ENCODE measurements at places on chromosomes 5 and 9.

DNA sequence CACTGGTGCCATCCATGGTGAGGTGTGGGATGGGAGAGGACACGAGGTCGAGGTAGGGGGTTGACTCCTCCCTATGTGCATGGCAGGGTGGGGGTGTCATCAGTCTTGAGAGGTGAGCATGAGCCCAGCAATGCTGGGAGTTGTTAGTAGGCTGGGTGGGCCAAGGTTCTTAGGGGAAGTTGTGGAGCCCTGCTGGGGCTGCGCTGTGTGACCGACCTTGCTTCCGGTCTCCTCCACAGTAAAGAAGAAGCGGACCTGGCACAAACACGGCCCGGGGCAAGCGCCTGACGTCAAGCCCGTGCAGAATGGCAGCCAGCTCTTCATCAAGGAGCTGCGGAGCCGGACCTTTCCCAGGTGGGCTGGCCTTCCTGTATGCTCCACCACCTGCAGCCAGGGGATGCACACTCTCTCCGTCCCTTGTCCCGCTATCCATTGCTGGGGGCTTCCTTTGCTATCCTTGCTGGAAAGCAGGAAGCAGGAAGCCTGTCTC lies 59.8 kb downstream of the PHF2 start:
- no peak for DNase-seq

- no peak for DNase-seq
These were observed 2.3 kb upstream of the PTGER4 start for GRCh38 chr5:40677456-40677855.

- no peak for DNase-seq
These were observed 4.0 kb downstream of the ANKRD55 start for GRCh38 chr5:56229111-56229510.

- no peak for DNase-seq
These were observed 1.0 kb downstream of the ADAMTS19 start for GRCh38 chr5:129460936-129461710.

GRCh38 chr9:18122171-18122570 lies 351.8 kb upstream of the ADAMTSL1 start:
- no peak for DNase-seq

- DNase-seq, result no peak
These were observed 35.7 kb upstream of the EGFL7 start for GRCh38 chr9:136626740-136627642.

GRCh38 chr9:107351382-107352045 lies 68.4 kb downstream of the RAD23B start:
- no peak for DNase-seq

GRCh38 chr5:82593481-82593880 lies 315.3 kb upstream of the RPS23 start:
- no peak for DNase-seq

GRCh38 chr5:155129513-155129880 lies 115.9 kb downstream of the KIF4B start:
- DNase-seq, result no peak

DNA sequence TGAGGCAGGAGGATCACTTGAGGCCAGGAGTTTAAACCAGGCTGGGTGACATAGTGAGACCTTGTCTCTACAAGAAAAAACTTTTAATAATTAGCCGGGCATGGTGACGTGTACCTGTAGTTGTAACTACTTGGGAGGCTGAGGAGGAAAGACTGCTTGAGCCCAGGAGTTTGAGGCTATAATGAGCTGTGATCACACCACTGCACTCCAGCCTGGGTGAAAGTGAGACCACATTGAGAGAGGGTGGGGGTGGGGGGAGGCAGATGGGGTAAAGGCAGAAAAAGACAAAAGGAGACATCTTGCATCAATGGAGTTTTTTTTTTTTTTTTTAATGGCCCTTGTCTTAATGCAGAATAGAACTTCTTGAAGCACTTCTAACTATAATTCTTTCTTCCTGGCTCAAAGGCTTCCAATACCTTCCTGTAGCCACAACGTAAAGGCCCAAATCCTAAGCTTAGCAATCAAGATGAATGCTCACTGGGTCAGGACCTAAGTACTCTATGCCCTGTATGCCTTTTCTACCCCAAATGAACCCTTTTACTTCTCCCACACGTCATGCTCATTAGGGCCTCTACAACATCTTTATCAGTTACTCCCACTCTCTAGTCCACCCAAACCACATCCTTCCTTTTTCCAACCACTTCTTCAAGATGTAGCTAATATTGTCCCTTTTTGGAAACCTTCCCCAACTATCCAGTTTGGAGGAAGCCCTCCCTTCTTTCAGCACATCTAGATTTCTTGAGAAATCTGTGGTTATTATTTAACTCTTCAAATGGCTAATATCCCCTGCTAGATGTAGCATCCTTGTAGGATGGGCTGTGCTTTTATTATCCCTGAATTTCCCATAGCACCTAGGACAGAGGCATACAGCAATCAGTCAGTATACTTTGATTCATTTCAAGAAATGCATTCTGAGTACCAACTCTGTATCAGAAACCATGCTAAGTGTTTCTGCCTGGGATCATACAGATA lies 40.8 kb downstream of the CSF2 start:
- no peak for DNase-seq

- DNase-seq, result no peak
These were observed 97.9 kb downstream of the PDE8B start for GRCh38 chr5:77308154-77308960.

GRCh38 chr9:96116275-96117064 lies 185.5 kb downstream of the HSD17B3 start:
- no peak for DNase-seq

DNA sequence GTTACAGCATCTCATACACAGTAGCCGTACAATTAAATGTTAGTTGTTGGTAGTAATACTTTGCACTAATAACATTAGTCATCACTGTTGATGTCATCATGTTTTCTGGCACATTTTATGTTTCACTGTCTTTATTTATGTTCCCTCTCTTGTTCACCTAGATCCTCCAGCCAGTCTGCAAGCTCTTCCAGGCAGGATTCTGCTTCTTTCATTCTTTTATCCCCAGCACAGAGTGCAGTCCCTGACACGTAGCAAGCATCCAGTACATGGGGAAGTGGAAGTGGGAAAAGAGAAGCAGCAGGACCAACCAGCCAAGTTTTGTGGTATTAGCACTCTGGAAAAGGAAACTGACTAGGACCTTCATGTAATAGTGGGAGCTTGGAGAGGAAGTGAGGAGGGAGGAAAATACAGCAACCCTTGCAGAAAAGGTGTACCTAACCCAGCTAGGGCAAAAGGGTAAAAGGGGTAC lies 89.7 kb upstream of the SLC44A1 start:
- DNase-seq, result no peak

- DNase-seq, result no peak
These were observed 67.3 kb downstream of the CRB2 start for GRCh38 chr9:123423311-123423640.

- DNase-seq, result no peak
These were observed 81.5 kb upstream of the PTCH1 start for GRCh38 chr9:95598236-95598635.

DNA sequence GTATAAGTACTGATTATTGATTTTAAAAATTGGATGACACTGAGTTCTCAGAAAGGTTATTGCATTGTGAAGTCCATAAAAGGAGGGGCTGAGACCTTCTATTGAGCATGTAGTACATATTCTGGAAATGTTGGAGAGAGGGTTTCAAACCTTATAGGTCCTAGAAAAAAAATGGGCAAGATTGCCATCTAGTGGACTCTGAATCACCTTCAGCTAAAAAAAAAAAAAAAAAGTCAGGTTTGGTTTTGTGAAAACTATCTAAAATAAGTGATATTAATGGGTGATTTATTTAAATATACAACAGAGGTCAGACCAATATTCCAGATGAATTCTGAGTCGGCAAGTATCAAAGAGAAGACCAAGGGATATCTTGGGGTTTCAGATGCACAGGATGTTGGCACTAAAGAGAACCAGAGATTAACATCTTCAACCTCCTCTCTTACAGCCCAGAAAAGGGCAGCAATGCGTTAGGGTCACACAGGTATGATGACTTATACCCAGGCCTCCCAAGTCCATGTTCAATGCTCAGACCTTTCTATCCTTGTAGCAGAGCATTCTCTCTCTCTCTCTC lies 109.8 kb upstream of the NMUR2 start:
- no peak for DNase-seq

DNA sequence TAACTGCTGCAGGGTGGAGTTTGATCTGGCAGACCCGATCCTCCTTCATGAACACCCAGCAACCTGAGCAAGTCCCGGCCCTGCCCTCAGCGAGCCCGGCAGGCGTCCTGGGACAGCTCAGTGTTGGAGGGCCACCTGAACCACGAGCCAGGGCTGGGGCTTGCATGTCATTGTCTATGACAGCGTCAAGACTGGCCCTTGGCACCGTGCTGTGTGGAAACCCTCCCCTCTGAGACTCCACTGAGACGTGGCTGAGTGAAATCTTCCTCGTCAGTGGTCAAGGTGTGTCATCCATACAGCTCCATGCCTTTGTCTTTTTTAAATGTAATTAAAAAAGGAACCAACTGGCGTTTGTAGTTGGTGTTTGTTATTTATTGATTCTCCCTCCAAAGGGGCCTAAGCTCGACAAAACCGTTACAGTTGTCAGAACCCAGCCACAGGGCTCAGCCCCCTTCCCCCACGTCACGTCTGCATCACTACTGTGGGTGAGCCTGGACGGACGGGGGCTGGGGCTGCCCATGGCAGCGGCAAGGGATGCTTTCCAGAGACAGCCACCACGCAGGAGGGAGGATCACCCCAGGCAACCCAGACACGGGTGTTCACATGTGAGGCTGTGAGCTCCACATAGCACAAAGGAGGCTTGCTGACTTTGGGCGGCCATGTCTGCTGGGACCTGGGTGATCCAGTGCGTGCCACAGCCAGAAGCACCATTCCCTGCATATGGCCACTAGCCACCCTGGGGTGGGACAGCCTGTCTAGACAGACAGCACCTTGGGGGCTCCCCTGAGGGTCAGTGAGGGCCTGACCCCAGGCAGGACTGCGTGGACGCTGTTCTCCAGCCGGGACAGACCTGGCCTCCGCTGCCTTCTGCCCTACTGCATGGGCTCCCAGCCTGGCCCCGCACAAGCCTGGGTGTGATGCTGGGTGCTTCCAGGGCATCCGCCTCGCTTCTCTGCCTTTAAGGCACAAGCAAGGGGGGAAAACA lies 7.3 kb downstream of the UCK1 start:
- DNase-seq, result no peak

DNA sequence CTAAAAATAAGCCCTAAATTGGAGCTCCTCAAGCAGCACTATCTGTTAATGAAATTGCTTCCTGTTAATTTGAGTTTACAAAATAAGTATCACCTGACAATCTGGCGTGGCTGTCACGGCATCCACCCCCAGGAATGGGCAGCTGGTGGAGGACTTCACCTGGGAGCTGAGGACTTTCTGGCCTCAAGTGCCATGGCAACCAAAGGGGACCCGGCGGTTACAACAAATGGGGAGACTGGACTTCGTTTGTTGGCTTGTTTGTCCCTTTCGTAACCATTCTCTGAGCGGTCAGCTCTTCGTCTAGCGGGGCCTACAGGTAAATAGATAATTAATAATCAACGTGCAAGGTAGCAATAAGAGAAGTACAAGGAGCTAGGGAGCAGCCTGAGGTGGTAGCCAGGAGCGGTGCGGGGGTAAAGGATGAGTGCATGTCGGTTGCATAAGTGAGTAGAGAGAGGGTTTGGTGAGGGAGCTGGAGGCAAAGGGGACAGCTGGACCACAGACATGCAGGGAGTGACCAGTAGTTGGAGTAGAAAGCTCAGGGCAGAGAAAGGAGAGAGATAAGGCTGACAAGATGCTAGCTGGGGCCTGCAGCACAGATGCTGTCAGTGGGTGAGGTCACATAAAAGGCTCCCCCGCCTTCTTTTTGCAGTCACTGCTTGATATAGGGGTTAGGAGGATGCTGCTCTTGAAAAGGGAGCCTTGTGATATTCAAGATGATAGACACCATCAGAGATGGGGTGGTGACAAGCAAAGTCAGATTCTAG lies 62.5 kb downstream of the HSPA4 start:
- no peak for DNase-seq

GRCh38 chr9:128723352-128723865 lies 518 bp downstream of the ZDHHC12 start:
- DNase-seq, result no peak

- no peak for DNase-seq
These were observed 27.8 kb upstream of the CEP120 start for GRCh38 chr5:123451047-123451446.

DNA sequence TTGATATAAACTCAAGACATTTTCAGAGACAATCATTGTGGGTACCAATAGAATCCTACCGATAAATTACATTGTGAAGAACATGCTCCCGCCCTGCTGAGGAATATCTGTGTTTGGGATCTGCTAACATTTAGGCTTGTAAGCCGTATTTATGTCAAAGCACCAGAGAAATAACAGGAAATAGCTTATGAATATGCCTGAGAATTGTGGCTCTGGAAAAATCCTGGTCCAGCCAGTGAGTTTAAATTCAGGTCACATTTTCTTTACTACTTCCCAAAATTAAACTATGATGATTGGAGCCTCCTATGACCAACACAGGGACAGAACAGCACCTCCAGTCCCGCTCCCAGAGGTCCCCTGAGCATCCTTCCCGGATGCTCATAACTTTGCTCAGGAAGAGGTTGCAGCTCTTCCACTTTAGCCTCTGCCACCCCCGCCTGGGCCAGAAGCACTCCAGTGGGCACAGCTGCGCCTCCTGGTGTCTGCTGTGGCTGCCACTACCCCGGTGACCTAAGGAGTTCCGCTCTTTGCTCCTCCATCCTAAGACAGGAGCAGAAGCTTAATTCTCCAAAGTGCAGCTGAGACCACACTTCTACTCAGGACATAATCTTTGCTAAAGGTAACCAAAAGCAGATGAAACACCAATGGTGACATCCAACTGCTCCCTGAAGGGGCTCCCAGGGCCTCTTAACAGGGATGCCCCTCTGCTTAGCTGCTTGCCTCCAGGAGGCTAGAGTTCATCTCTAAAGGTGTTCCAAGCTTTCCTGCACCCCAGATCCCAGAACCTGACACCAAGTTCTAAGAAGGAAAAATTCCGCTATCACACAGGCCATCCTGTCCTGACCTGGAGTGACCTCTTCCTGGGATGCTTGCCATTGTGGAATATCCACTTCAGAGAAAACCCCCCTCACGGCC lies 58.8 kb downstream of the SLC1A1 start:
- DNase-seq, result no peak

DNA sequence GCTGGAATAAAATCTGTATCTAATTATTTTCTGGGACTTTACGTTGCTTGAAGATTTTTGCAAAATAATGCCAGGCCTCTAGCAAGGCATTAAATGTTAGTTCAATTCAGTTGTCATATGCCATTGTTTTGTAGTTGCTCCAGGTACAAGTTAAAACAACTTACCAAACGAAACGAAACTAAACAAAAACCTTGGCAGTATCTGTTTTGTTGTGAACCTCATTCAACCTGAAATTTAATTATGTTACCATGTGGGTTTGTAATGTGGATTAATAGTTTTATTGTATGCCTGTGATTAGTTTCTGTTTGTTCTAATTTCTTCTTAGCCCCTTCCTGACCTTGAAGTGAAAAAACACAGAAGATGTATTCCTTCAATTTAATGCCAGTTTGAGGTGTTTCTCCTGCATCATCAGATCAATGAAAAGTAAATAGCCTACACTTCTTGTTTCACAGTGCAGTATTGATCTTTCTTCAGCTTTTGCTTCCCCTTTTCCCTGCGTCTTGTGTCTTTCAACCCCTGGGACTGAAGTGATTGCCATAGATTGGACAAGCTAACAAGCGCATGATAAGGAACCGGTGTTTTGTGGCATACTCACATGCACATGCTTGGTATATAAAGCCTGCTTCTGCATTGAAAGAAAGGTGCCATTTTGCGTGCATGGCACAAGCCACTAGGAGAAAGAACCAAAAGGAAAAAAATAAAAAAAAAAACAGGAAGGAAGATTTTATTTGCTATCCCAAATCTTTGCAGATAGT lies 699.0 kb upstream of the ARRDC3 start:
- DNase-seq, result no peak

GRCh38 chr5:127028822-127029457 lies 1.4 kb downstream of the MARCHF3 start:
- no peak for DNase-seq

- no peak for DNase-seq
These were observed 28.3 kb downstream of the JAK2 start for GRCh38 chr9:5013374-5013773.

Measured in NCI-H1048 (cell line).